Calu3 (cell line): ENCODE measurements at places on chromosomes 12 and 14. TPM values are rescaled to one million over a fixed set of nuclear protein-coding genes. Genes with fewer than 3 reads are reported as not detected.

The IL26 gene
- not detected in 2 replicates for total RNA-seq

The DUSP16 gene
- 23.4 and 25.8 TPM in 2 replicates for total RNA-seq

DNA sequence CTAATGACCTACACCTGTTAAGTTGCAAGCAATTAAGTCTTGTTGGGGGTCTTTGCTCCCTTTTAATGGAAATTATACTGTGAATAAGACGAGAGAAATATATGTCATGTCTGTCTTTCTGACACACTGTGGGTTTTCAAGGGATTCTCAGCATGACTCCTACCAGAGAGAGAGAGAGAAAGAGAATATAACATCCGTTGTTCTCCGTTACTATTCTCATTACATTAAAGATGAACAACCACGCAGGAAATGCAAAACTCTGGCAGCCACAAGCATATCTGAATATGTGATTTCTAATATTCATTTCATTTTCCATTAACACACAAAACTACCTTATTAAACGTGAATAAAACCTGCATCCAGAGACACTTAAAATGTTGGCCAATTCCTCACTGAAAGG is 67.3 kb upstream of the EGLN3 start:
- H3K4me3 ChIP-seq = no peak overlapping the region
- H3K36me3 ChIP-seq = no peaks in the 10 kb centered on the region
- no peaks in the 10 kb centered on the region for H3K4me1 ChIP-seq
- H3K27me3 ChIP-seq = no peaks in the 10 kb centered on the region
- DNase-seq = no peak

GRCh38 chr14:101737414-101738339 is 23.8 kb upstream of the PPP2R5C start:
- H3K36me3 ChIP-seq = peaks cover 7% of the 10 kb centered on the region
- no peak for DNase-seq
- no peak overlapping the region for H3K27ac ChIP-seq
- peaks cover 26% of the 10 kb centered on the region for H3K27me3 ChIP-seq
- no peaks in the 10 kb centered on the region for H3K4me1 ChIP-seq

GRCh38 chr12:96194971-96195844 is 1.0 kb downstream of the ELK3 start:
- peak overlapping the region; percentile 92 for H3K27ac ChIP-seq
- H3K4me1 ChIP-seq = peaks cover 37% of the 10 kb centered on the region
- H3K27me3 ChIP-seq = no peaks in the 10 kb centered on the region
- H3K4me3 ChIP-seq = peak overlapping the region; percentile 85
- peaks cover 45% of the 10 kb centered on the region for H3K36me3 ChIP-seq

DNA sequence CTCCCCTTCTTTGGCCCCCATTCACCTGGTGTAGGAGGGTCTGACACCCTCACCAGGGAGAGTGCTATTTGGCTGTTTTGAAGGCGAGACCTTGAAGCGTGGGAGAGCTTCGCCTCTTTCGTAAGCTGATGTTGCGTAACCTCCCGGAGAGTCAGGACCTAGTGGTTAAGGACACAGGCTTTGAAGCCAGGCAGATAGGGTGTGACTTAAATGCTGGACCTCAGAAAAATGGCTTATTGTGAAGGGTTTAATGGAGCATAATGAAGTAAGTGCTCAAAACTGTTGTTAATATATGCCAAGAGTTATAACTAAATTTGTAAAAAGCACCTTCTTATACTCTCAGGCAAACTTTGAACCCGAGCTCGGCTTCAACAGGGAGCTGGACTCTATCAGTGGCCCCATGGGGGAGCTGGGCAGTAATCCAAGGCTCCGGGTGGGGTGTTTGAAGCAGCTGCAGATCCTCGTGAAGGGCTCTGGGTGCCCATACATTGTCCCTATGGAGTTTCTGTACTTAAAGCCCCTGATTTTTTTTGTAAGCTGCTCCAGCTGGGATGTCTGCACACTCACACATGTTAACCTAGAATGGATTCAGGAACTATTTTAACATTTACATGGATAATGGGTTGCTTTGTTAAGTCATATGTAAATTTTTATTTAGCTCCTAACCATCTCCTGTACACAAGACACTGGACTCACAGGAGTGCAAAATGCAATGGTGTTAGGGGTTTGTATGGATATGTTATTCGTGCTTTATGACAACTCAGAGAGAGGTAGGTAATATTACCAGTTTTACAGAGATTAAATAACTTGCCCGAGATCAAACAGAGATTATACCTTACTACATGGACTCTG is 26.0 kb downstream of the PPFIBP1 start:
- H3K4me1 ChIP-seq = peaks cover 58% of the 10 kb centered on the region
- peak overlapping the region; percentile 22 for H3K4me3 ChIP-seq
- H3K27me3 ChIP-seq = no peaks in the 10 kb centered on the region
- peak overlapping the region; percentile 43 for H3K27ac ChIP-seq
- peak; percentile 80 for DNase-seq
- H3K36me3 ChIP-seq = peaks cover 15% of the 10 kb centered on the region
